Stimulated activated CD4-positive, alpha-beta T cell treated with anti-CD3 and anti-CD28 coated beads, Interleukin-15, amount 100 ng/mL, for 48 hours (primary cell): ENCODE measurements at places on chromosomes 3 and 15.

DNA sequence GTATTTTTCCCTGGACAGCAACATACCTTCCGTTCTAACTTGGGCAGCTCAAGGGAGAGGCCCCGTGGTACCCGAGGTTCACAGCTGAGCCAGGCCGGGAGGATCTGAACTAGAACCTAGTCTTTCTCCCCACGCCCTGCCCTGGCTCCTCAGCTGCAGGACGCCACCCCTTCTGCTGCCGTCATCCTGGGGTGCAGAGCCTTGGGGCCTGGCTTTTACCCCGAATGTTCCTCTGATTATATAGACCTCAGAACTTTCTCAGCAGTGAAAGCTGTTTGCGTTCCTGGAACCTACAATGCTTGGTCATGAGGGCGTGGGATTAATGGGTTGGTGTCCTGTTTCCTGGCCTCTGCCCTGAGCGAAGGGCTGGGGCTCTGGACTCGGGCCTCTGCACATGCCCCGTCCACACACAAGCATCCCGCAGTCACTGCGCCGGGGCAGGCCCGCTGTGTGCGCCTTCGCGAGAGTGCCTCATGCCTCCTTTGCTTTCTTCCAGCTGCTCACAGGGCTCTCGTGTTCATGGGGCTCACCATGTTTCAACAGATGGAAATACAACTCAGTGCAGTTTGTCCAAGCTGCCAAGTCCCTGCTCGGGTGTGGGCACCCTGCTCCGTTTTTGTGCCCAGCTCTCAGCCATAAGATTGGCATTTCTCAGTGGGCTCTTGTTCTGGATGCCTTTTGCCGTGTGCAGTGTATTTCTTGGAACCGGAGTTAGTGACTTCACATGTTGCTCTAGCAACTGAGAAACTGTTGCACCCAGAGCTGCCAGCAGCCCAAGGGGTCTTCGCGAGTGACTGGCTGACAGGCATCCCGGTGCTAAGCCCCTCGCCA is 20.4 kb downstream of the SYNM start:
- no peak for DNase-seq

GRCh38 chr3:76698136-76698706 is 341.7 kb upstream of the ROBO2 start:
- DNase-seq = no peak

DNA sequence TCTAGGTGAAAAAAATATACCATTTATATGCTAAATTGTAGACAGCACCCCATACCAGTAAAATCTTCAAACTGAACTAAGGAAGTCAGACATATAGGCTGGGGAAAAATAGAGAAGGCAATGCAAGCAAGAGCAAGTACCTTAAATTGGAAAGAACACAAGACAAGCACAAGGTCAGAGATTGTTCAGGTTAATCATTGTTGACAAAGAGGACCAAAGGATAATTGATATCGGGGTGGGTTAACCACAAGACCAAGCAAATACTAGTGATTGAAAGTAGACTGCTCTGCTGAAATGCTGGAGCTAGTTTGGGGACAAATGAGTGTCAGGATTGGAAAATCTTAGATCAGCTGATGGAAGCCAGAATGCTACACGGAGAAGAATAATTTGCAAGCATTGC is 499.8 kb downstream of the ROBO2 start:
- no peak for DNase-seq

GRCh38 chr3:50167069-50167840 is 12.1 kb downstream of the SEMA3F start:
- no peak for DNase-seq

GRCh38 chr3:150662410-150663200 is 41.1 kb downstream of the ERICH6 start:
- DNase-seq = no peak

DNA sequence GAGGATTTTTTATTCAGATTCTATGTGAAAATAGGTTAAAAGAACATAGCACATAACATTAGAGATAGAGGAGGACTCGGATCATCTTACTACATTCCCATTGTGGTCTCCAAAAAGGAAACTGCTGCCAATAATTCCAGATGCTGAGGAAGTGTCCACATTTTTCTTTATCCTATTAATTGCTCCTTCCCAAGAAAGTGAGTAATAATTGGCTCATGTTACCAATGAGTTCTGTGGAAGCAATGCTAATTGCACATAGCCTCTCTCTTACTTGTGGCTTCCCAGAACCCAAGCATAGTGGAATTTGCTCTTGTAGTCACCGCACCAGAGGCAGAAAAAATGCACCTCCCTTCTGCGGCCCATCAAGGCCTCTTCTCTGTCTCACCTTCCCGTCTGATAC is 208.4 kb downstream of the PLOD2 start:
- DNase-seq = no peak

- DNase-seq = no peak
Observed at GRCh38 chr3:15812183-15812582, 14.4 kb upstream of the ANKRD28 start.

DNA sequence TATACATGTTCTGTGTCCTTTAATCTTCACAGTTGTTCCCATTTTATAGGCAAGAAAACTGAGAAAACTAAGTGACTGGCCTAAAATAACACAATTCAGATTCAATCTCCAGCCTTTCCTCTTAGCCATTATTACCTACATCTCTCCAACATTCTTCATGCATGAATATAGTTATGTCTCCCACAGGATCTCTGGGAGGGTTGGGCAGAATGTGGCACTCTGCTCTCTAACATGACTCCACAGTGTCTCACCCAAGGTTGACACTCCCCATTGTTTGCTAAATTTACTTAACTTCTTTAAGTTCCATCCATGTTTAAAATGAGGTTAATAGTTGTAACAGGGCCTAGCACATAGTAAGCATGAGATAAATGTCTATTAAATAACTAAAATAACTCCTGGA is 276.3 kb downstream of the ERC2 start:
- DNase-seq = no peak

DNA sequence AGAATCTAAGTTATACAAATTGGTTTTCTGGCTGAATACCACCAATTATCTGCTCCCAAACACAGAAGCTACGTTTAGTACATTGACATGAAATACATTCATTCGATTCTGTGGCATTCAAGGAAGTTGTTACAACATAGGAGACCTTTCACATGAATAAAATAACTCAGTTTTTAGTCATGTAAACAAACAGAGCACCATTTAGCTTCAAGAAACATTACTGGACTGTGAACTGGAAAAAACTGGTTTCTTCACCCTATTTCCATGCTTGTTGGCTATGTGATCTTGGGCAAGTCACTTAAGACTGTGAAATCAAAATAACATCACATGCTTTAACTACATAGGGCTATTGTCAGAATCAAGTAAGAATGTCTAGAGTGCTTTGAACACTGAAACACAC is 46.2 kb downstream of the NRG4 start:
- DNase-seq = no peak

GRCh38 chr3:106797461-106797860 is 579.8 kb upstream of the CCDC54 start:
- DNase-seq = no peak

DNA sequence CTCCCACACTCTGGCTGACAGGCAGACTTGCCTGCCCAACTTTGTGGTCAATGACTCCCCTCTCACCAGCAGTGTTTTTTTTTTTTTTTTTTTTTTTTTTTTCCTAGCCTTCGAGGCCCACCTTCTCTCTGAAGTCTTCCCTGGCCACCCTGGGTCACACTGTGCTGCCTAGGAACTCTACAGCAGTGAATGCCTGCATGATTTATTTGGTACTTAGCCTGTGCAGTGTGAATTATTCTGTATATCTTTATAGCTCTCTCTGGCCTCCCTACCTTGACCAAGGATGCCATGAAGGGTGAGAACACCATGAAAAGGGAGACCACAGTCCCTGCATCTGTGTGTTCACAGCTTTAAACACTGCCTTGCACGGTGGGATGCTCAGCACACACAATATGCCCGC is 141.6 kb downstream of the CLSTN2 start:
- DNase-seq = no peak

GRCh38 chr3:12230406-12230805 is 58.5 kb upstream of the PPARG start:
- DNase-seq = no peak

GRCh38 chr15:31405200-31405920 is 78.7 kb downstream of the KLF13 start:
- no peak for DNase-seq

DNA sequence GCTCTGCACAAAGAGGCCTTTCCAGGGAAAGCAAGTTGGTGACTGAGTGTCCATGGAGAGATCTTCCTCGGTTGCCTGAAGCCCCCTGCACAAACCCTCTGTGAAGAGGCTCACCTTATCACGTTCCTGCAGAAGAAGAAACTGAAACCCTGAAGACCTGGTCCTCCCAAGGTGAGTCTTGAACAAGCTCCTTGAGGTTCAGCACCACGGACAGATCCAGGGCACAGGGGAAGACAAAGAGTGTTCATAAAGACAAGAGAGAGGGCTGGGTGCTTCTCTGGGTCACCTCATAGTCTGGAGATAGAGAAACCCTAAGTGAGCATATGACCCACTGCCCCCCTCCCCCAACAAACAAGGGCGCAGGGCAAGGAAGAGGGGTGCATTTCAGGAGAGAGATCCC is 21.7 kb upstream of the TBC1D21 start:
- no peak for DNase-seq

- no peak for DNase-seq
Observed at GRCh38 chr3:44016818-44017217, 224.9 kb upstream of the TOPAZ1 start.

DNA sequence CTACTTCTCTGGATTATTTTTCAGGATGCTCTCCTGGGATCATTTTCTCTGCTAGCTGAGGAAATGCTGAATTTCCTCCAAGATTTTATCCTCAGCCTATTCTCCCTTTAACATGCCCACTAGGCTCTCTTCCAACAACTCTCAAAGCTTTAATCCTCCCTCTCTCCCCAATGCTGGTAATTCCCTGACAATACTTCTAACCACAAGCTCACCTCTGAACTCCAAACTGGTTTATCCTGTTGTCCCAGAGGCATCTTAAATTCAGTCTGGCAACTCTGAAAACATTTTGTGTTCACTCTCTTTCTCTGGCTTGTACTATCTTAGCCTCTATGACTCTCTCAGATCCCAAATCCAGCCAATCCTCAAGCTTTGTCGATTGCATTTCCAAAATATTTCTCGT is 490.3 kb downstream of the MECOM start:
- no peak for DNase-seq

- DNase-seq = no peak
Observed at GRCh38 chr3:57029924-57030323, 30.5 kb upstream of the SPATA12 start.

GRCh38 chr15:77483425-77484140 is 62.9 kb downstream of the HMG20A start:
- no peak for DNase-seq

DNA sequence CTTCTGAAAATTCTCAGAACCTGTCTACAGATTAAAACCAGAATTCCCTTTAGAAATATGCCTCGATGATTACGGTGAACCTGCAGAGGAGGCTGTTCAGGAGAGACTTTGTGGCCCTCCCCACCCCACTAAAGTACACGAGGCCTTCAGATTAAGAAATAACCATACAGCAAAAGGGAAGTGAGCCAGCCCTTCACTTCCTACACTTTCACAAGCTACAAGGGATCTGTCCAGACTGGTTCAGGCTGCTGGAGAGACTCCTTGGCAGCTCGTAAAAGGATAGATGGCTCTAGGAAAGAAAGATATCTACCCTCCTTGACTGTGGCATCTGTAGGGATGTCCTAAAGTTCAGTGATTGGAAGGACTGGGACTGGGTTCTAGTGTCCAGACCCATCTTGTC is 102.6 kb downstream of the ALDH1A2 start:
- no peak for DNase-seq

GRCh38 chr3:192880313-192880712 is 37.3 kb downstream of the MB21D2 start:
- DNase-seq = no peak

GRCh38 chr3:50950591-50950990 is 275.9 kb downstream of the DOCK3 start:
- DNase-seq = no peak

DNA sequence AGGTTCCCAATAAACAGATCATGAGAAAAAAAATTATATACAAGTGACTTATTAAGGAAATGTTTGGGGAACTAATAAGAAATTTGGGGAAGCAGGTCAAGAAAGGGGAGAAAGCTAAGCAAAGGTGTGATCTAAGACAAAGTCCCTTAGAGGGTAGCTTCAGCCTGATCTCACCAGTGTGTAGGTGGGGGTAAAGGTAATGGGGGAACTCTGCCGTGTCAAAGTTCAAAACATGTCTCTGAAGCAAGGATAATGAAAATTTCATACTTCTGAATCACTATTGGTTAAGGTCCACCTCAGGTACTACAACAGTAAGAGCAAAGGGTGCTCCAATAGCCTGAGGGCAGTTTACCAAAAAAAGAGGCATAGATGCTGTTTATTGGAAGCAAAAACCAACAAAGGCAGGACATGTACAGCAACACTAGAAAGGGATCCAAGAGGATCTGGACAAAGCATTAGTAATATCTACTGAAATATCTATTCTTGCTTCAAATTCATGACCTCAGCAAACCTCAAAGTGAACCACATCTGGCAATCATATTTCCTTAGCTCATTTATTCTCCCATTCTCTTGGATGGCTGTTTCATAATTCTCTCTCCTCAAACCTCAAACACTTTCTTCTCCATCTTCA is 6.9 kb downstream of the ACAD11 start:
- no peak for DNase-seq

DNA sequence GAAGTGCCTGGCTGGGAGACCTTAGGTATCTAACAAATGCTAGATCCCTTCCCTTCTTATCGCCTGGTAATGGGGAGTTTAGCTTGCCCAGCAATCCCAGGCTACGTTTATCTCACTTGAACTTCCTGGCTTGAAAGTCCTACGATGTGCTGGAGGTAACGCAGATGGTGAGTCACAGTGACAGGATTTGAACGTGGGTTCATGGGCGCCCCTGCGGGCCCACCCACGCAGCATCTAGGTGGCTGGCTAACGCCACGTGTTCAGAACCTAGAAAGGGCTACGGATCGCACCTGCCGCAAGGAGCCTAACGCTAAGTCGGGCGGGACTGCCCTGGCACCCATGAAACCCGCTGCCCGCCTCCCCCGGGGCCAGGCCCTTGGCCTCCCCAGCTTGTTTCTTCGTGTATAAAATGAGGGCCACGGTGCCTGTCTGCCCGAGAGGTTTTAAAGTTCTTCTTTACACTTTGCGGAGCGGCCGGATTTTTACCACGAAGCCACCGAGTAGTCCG is 600 bp upstream of the USP3 start:
- peak; percentile 86 for DNase-seq

DNA sequence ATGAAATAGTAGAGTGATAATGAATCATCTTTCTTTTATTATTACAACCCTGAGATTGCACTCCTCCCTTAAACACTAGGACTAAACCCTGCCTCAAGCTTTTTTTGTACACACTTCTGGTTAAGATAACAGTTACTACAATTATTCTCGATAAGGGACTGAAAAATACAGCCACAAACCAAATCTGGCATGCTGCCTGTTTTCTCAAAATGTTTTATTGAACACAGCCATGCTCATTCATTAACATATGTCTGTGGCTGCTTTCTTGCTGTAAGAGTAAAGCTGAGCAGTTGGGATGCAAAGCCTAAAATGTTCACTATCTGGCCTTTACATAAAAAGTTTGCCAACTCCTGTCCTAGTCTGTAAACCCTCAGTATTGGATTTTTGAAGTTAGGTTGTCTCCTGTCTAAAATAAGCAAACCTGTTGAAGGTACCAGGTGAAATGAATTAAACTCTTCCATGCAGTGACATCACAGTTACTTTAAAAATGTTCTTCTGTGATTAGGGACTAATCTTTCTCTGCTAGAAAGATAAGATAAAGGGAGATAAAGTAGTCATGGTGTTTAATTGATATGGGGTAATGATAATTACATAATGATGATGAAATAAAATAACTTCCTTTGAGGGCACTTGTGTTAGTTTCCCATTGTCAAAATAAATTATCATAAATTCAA is 218.2 kb downstream of the STXBP5L start:
- DNase-seq = no peak
